Aorta (tissue), 5 donors: ENCODE measurements at places on chromosomes 7 and 10. TPM values are rescaled to one million over a fixed set of nuclear protein-coding genes. Genes with fewer than 3 reads are reported as not detected.
A peak's percentile ranks its signal among the peaks of the same experiment; 100 is the strongest.

Gene EXOSC1
- total RNA-seq = 25.6 TPM

Gene FAM25C
- total RNA-seq = not detected

DNA sequence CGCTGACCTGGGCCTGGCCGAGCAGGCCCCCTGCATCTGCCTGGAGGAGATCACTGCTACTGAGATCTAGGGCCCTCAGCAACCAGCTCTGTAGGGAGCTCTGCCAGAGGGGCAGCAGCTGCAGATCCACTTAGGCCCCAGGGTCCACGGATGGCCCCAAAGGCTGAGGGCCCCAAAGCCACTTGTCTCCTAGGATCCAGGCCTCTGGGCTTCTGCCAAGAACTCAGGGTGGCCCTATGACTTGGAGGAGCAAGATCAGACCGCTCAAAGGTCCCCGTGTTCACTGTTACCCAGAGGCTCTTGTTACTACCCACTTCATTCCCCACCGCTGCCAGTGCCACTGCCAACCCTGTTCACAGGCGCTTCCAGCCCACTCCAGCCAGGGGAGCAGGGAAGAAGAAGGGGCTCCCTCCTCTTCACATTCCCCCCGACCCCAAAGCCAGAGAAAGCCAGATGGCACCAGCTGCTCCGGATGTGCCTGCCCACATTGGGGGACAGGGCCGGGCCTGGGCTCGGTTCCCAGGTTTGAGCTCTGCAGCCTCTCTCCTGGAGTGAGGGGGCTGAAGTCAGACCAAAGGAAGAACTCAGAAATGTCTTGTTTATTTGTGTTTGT is 7.6 kb downstream of the LZTS2 start:
- H3K27me3 ChIP-seq = no peaks in the 10 kb centered on the region
- H3K36me3 ChIP-seq = peaks cover 5% of the 10 kb centered on the region
- peak; percentile 65 for DNase-seq
- H3K4me1 ChIP-seq = no peaks in the 10 kb centered on the region

GRCh38 chr7:28406192-28406591 is 6.1 kb upstream of the CREB5 start:
- peaks cover 6% of the 10 kb centered on the region for H3K4me1 ChIP-seq
- H3K4me3 ChIP-seq = no peak overlapping the region
- peak; percentile 45 for DNase-seq
- no peaks in the 10 kb centered on the region for H3K36me3 ChIP-seq
